Fibroblast of the aortic adventitia (primary cell): ENCODE measurements at places on chromosomes 11 and 22. TPM values are rescaled to one million over a fixed set of nuclear protein-coding genes. Genes with fewer than 3 reads are reported as not detected.

Gene OLFML1
- 27.1 and 75.0 TPM in 2 replicates for total RNA-seq

Gene NDUFC2
- total RNA-seq, result 91.9 and 103 TPM in 2 replicates

Gene CYB5R2
- total RNA-seq, result 5.4 and 11.2 TPM in 2 replicates

Gene TSSK2
- total RNA-seq, result not detected in 2 replicates

DNA sequence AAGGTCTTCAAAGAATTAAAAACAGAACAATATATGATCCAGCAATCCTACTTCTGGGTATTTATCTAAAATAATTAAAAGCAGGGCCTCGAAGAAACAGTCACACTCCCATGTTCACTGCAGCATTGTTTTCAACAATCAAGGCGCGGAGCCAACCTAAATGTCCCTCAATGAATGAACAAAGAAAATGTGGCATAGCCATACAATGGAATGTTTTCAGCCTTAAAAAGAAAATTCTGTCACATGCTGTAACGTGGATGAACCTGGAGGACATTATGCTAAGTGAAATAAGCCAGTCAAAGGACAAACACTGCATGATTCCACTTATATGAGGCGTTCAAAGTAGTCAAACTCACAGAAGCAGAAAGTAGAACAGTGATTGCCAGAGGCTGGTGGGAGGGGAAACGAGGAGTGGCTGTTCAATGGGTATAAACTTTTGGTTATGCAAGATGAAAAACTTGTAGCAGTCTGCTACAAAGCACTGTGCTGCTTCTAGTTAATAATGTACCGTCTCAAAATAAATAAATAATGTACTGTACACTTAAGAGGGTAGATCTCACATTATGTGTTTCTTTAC lies 41.2 kb downstream of the SNX19 start:
- DNase-seq, result no peak
